ENCODE measurements at places on chromosomes 3 and 15.

GRCh38 chr3:5016211-5017161, 37.2 kb downstream of the BHLHE40 start:
- peak; percentile 84 for DNase-seq

DNA sequence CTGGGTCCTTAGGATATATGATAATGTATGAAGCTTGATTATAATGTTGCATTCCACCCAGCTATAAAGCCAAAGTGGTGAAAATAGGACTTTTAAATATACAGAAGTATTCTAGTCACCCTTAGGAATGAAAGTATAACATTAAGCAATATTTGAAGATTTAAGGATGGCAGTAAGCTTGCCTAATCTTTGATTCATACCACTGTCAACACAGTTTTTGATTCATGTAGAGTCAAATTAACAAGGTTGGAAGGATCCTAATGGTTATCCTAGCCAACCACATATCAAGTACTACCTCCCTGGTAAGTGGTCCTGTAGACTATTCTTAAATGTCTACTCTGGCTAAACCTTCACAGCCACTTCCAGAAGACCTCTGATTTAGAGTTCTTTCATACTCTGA, 18.6 kb downstream of the ARIH1 start:
- peak; percentile 57 for DNase-seq

GRCh38 chr15:66679061-66679656, 22.9 kb upstream of the SMAD6 start:
- DNase-seq, result no peak

GRCh38 chr15:61227269-61227949, 1.7 kb downstream of the RORA start:
- no peak for DNase-seq

- DNase-seq, result no peak
These were observed 567.8 kb downstream of the EPHB1 start for GRCh38 chr3:135362889-135363288.

- no peak for DNase-seq
These were observed 105.9 kb upstream of the MLF1 start for GRCh38 chr3:158465074-158465473.

Measured in inflammatory macrophage treated with lipopolysaccharide for 4 hours (primary cell).